Tongue (tissue), 3 donors: ENCODE measurements at places on chromosomes 12 and 14.

DNA sequence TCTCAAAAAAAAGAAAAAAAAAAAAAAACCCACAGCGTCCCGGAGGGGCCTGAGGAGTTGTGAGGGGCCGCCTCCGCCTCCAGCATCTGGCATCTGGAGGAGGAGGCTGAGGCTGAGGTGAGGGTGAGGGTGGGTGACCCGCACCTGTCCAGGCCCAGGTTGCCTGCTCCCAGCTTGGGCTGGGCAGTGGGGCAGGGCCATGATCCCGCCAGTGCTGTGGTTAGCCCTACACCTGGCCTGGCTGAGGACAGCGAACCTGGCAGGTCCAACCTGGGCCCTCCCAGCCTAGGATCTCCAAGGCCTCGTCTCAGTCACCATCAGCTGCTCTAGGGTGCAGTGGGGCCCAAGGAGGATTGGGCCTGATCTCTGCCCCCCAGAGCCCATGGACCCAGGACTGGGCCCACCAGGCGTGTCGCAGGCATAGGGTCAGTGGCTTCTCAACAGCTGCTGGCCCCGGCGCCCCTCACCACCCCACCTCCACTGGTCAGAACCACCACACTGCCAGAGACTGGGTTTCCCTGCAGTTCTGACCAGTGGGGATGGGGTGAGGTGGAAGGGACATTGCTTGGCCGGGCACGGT lies 36.3 kb upstream of the RCOR1 start:
- no peak for DNase-seq

DNA sequence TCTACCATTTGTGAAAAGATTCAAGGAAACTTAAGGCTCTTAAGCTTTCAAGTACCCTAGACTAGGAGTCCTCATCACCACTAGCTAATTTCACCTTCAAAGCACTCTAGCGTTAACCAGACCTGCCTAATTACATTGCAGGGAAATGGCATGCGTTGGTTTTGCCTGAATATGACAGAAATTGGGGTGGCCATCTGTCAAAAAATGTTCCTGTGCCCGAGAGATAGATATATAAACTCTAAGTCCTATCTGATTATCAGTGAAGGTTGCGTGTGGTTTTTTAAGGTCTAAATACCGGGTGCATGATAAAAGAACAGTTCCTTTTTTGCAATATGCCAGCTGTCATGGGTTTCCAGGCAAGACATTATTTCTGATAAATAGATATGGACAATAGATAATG lies 48.3 kb downstream of the SPRING1 start:
- no peak for DNase-seq

DNA sequence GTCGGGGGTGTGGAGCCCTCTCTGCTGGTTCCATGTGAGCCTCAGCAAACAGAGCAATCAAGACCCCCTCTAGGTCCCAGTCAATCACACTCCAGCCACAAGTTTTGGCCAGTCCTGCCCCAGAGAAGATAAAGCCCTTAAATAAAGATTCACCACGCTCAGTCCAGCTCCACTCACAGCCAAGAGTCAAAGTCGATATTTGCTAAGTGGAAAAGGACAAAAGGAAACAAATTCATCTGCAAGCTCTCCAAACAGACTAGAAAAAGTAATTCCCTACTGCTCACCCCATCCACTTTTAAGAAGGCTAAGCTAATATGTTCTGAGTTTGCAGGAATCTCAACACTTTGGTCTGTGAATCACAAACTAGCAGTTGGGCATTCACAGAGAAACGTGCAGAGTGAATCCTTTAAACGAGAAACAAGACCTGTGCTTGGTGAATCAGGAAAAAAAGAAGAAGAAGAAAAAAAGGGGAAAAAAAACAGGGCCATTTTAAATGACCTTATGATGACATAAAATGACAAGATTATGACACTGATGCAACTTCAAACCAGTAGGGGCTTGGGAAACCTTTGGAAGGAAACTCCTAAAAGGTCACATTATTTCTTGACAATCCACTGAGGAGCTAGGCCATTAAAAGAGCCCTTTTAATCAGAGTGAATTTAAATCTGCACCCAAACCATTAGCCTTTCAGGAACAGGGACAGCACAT lies 41.8 kb upstream of the FOXN3 start:
- no peak for DNase-seq

DNA sequence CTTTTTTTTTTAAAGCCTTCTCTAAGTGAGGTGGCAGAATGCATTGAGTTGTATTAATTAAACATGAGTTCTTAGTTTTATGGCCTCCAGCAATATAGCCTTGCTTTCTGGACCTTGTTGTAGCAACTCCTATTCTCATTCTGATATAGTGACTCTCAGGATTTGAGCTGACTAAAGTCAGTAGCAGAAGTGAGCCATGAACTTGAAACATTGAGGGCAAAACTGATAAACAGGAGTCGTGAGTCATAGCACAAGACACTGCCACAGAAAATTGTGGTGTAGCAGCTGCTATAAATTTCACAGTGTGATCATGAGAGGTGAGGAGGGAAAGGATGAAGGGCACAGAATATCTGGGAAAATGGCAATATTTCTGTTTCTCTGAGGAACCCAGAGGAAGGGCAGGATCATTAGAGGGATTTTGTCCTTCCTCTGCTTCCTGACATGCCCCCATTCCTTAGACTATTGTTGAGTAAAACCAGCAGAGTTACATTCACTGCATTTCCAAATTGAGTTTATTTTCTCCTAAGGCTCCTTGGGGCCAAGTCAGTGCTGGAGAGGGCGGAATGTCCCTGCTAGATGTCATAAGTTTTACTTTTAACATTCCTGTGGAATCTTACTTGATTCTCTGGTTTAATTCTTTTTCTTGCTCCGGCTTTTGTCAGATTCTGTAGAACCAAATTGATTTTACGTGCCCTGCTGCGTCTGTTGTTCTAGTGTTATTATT lies 7.5 kb downstream of the KLRG1 start:
- no peak for DNase-seq

- DNase-seq, result no peak
These were observed 16.5 kb downstream of the ITPK1 start for GRCh38 chr14:93099196-93099595.

DNA sequence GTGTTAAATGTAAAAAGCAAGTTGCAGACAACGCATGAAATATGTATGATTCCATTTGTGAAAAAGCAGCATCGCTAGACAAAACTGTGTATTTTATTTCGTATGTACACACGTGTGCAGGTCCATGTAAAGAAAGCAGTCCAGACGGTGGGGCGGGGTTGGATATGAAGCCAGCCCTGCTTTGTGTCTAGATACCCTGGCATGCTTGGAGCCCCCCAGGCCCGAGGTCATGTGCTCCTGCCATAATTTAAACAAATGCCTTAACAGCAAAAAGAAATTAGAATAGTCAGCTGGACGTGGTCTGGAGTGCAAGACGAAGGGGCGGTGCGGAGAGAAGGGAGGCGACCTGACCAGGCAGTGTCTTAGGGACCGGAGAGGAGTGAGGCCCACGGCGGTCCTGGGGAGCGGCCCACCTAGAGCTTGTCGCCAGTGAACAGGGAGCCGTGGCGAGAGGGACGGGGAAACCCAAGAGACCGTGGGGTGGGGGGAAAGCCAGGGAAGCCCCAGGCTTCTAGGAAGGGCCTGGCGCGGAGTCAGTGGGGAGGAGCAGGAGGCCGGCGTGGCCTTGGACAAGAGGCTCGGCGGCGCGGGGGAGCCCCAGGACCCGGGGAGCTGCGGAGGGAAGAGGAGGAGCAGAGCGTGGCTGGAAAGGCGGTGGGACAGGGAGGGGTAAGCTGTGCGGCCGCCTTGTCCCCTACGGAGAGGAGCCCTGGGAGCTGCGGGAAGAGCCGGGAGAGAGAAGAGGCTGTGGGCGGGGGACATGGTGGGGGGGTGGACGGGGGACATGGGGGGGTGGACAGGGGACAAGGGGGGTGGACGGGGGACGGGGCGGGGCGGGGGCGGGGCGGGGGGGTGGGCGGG lies 118.5 kb upstream of the C14orf180 start:
- peak; percentile 48 for DNase-seq

GRCh38 chr14:35932659-35933159 lies 106.6 kb downstream of the BRMS1L start:
- no peak for DNase-seq

DNA sequence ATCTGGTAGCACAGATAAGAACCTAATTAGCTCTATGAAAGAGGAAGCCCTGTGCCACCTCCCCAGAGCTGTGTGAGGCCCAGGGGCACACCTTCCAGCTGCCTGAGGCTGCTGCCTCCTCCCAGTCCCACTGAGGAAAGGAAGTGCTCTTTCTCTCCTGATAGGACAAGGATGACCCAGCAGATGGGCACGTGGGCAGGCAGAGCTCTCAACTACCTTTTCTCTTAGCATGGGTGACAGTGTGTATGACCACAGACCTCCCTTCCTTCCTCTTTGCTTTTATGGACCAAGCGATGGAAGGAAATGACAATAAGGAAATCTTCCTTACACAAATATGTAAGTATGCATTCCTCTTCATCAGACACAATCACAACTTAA lies 127.6 kb upstream of the AMIGO2 start:
- DNase-seq, result no peak

DNA sequence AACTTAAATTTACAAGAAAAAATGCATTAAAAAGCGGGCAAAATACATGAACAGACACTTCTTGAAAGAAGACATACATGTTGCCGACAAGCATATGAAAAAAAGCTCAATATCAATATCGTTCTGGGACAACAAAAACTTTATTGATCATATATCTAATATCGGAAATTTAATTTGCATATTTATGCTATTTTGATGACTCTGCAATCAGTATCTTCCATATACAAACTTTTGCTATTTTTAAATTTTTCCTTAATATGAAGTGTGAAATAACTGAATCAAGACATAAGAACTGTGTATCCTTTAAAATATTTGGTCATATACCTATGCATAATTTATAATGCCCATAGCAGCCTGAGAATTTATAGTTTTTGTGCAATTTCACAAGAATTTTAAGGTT lies 224.6 kb downstream of the ALX1 start:
- DNase-seq, result no peak

- no peak for DNase-seq
These were observed 91.0 kb upstream of the SFSWAP start for GRCh38 chr12:131619736-131620506.

- DNase-seq, result no peak
These were observed 127.7 kb upstream of the SLCO1C1 start for GRCh38 chr12:20567413-20567812.

GRCh38 chr14:64581363-64581762 lies 31.6 kb downstream of the PPP1R36 start:
- no peak for DNase-seq

GRCh38 chr12:8064131-8064530 lies 2.0 kb downstream of the C3AR1 start:
- DNase-seq, result no peak

- DNase-seq, result no peak
These were observed 78.1 kb upstream of the PTHLH start for GRCh38 chr12:28050606-28051005.

- DNase-seq, result peak; percentile 52
These were observed 95.0 kb downstream of the C12orf75 start for GRCh38 chr12:105425254-105426174.

DNA sequence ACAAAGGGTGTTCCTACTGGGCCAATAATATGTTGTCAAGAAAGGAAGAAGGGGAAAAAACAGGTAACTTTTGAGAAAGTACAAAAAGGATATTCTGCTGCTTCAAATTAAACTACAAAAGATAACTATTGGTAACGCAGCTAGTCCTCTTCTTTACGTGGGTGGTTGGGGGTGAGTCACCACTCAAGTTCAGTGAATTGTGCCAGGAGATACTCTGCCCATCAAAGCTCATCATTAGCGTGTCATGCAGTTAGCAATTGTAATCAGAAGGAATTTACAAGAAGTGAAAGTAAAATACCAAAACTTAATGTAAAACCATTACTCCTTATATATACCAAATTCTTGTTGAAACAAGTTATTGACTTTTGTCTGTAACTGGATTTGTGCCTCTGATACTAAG lies 342.0 kb downstream of the NPAS3 start:
- DNase-seq, result no peak

GRCh38 chr14:101290611-101291010 lies 270.7 kb upstream of the DIO3 start:
- no peak for DNase-seq

DNA sequence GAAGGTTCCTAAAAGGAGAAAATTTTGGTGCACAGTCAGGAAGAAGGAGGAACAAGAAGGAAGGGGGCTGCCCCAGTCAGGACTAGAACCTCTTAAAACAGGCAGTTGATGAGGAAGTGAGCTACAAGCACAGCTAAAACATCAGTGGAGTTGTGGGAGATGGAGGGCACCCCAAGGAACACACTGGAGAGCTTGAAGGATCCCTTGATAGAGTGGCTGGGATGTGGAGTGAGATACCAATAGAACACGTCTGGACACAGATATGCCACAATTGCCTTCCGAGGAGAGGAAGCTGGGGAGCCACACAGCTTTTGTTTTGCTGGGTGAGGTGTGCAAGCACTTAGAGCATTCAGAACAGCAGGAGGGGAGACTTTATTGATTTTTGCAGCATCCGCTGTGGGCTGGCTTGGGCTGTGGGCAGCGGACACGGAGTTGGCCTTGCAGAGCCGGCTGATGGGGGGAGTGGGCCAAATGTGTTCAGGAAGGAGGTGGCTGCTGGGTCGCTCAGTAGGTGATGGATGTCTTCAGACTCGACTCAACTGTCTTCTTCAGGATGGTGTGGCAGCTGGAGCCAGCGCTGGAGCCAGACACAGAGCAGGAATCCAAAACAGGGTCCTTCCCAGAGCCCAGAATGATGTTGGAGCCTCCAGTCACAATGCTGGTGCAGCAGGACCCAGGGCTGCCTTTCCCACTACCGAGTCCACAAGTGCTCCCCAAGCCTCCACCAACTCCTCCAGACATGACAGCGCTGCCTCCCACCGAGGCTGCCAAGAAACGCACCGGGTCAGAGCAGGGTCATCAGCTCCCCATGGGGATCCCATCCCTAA lies 4.7 kb upstream of the KRT79 start:
- no peak for DNase-seq

GRCh38 chr12:117025481-117026151 lies 73.6 kb downstream of the TESC start:
- DNase-seq, result peak; percentile 87

DNA sequence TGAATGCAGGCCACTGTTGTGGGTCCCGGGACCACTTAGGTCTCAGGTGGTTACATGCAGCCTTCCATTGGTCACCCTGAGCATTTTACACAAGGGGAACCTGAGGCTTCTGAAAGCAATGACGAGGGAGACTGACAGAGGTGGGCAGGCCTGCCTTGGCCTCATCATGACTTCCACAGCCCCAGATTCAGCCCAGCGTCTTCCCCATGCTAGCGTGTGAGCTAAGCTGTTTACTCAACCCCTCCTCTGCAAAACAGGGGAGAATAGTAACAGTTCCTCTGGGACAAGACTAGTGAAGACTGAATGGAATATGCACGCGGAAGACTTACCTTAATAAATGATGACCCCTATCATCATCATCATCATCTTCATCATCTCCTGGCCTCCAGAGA lies 46.8 kb downstream of the VWF start:
- DNase-seq, result no peak

GRCh38 chr12:89988188-89988915 lies 279.7 kb upstream of the ATP2B1 start:
- peak; percentile 42 for DNase-seq
